Anterior cingulate cortex (tissue), 58 donors: ENCODE measurements at places on chromosomes 11 and 22.
A peak's percentile ranks its signal among the peaks of the same experiment; 100 is the strongest.

GRCh38 chr11:129894278-129895125 is 876 bp downstream of the NFRKB start:
- DNase-seq, result no peak

DNA sequence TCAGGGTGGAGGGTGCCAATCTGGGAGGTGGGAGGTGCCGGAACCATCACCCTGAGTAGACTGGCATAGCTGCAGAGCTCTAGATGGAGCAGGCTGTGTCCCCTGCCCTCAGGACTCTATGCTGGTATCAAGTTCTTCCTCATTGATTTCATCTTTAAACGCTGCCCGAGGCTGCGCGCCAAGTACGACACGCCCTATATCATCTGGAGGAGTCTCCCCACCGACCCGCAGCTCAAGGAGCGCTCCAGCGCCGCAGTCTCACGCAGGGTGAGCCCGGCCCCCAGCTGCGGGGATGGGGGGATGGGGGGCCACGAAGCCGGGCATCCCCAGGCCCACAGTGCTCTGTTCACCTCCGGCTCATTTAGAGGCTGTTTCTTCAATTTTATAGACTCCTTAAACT is 52.5 kb downstream of the GRAMD4 start:
- DNase-seq, result no peak

GRCh38 chr11:117473481-117474091 is 145.9 kb downstream of the CEP164 start:
- DNase-seq, result no peak

GRCh38 chr11:128929468-128929867 is 13.2 kb downstream of the TP53AIP1 start:
- DNase-seq, result no peak

- DNase-seq, result no peak
These were observed 508.1 kb downstream of the TBC1D22A start for GRCh38 chr22:47270463-47271135.

GRCh38 chr22:45271667-45272201 is 13.0 kb upstream of the UPK3A start:
- peak; percentile 16 for DNase-seq

DNA sequence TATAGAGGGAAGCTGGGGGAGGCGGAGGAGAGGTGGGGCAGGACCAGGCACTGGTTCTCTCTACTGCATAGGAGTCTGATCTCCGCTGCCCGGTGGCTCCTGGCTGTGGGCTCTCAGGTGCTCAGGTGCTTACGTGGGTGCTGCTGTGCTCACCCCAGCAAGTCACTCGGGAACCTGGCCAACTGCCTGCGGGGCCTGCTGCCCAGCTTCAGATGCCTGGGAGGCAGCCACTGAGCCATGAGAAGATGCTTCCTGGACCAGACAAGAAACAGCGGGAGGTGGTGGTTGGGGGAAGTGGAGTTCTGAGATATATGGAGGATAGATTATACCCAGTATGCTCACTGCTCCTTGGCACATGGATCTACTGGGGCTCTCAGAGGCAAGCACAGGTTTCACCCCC is 1303.4 kb downstream of the TBC1D22A start:
- DNase-seq, result no peak
